ENCODE measurements at places on chromosomes 12 and 14. TPM values are rescaled to one million over a fixed set of nuclear protein-coding genes. Genes with fewer than 3 reads are reported as not detected.

The ACOT6 gene
- not detected for total RNA-seq

The PLXNC1 gene
- 16.5 TPM for total RNA-seq

The TAS2R30 gene
- 23.9 TPM for total RNA-seq

The IL22 gene
- total RNA-seq = not detected

DNA sequence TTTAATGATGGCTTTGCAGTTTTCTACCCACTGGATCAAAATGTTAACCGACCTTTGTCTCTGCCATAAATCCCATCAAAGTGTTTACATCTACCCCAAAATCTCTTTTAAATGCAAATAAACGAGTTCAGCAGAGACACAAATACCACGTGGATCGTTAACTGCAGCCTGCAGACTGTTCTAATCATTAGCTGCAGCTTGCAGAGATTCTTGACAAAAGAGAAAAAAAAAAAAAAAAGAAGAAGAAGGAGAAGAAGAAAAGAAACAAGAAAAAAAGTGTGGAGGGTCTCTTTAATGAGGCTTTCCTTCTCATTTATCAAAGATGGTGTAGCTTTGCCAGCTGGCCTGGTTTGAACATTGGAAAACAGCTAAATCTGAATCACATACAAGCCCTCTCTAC is 275.7 kb downstream of the NEDD1 start:
- no peak for DNase-seq

DNA sequence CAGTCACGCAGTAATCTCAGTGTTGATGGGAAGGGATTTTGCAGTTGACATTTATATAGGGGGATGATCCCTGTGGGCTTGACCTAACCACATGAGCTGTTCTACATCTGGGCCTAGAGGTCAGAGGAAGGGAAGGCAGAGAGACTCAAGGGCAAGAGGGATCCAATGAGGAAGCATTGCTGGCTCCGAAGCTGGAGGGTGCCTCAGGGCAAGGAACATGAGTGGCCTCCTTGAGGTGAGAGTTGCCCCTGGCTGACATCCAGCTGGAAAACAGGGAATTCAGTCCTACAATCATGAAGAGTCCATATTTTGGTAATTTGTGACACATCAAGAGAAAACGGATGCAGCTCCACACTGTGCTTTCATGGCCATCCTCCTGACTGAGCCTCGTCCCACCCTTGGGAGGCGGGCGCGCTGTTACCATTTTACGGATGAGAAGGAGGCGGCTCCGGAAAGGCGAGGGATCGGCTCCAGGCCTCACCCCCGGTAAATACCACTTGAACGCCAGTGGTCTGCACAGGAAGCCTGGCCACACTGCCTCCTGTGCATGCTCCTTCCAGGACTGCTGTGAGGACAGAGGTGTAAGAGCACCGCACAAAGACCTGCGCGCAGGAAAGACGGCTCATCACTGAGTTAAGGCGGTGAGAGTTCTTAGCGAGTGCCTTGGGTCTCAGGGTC is 18.5 kb upstream of the FKBP4 start:
- DNase-seq = no peak

- no peak for DNase-seq
These were observed 69.0 kb downstream of the PRIMA1 start for GRCh38 chr14:93719256-93719655.

DNA sequence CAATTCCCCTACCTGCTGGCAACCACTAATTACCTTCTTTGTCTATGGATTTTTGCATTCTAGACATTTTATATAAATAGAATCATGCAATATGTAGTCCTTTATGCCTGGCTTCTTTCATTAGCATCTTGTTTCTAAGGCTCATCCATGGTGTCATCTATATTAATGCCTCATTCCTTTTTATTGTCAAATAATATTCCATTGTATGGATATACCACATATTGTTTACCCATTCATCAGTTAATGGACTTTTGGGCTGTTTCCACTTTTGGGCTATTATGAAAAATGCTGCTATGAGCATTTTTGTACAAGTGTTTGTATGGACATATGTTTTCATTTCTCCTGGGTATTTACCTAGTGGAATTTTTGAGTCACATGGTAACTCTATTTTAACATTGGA is 18.0 kb downstream of the CYP46A1 start:
- DNase-seq = no peak

DNA sequence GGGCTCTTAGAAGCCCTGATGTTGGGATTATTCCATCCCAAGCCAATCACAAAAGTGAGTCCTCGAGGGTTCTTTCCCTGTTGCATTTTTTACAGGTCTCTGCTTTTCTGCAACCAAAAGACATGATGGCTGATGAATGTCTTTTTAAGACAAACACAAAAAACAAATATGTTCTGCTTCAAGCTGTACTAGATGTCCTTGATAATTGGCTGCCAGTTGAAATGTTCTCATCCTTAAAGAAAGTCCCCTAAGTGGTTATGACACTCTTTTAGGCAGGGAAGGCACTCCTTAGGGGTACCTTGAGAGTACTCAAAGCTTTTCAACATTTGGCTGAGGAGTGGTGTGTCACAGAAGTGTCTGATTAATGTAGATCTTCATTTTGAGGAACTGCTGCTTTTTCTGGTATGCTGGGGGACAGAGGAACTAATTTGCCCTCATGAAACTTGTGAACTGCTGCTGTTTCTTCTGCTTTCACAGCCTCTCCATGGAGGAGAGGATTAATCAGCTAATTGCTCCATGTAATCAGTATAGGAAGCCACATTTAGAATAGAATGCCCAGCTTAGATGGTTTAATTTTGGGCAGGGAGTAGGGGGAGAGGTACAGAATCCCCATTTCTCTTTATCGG is 22.8 kb upstream of the IGF1 start:
- DNase-seq = no peak

- peak; percentile 90 for DNase-seq
These were observed 15.2 kb upstream of the PEBP1 start for GRCh38 chr12:118120579-118121363.

DNA sequence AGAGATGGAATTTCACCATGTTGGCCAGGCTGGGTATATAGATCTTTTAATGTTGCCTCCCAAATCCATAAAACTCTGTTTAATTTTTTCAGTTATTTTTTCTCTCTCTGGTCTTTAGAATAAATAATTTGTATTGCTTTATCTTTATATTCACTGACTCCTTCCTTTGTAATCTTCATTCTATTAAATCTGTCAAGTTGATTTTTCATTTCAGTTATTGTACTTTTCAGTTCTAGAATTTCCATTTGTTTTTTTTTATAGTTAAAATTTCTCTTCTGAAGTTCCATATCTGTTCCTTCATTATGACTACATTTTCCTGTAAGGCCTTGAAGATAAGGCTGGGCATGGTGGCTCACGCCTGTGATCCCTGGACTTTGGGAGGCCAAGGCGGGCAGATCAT is 13.6 kb upstream of the SPPL3 start:
- no peak for DNase-seq

DNA sequence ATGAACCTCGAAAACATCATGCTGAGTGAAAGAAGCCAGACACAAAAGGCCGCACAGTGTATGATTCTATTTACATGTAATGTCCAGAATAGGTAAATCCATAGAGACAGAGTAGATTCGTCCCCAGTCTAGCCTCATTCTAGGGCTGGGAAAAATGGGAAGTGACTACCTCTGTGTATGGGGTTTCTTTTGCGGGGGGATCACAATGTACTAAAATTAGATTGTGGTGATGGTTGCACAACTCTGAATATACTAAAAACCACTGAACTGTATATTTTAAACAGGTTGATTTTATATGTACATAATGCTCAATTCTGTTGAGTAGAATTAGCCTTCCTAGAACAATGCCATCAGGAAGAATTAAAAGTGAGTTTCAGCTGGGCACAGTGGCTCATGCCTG is 6.3 kb upstream of the RILPL2 start:
- DNase-seq = no peak

DNA sequence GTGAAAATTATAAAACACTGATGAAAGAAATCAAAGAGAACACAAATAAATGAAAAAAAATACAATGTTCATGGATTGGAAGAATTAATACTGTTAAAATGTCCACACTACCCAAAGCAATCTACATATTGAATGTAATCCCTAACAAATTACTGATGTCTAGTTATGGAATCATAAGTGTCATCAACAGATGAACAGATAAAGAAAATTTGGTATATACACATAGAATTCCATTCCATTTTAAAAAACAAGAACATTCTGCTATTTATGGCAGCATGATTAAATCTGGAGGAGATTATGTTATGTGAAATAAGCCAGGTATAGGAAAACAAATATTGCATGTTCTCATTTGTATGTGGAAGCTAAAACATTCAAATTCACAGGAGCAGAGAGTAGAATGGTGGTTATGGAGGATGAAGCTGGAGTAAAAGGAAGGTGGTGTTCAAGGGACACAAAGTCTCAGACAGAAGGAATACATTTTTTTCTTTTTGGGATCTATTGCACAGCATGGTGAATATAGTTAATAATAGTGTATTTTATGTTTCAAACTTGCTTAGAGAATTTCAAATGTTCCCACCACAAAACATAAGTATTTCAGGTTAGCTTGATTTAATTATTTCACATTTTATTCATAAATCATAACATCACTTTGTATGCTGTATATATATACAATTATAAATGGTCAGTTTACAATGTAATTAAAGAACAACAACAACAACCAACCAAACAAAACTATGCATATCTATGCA is 28.5 kb downstream of the A2M start:
- no peak for DNase-seq

DNA sequence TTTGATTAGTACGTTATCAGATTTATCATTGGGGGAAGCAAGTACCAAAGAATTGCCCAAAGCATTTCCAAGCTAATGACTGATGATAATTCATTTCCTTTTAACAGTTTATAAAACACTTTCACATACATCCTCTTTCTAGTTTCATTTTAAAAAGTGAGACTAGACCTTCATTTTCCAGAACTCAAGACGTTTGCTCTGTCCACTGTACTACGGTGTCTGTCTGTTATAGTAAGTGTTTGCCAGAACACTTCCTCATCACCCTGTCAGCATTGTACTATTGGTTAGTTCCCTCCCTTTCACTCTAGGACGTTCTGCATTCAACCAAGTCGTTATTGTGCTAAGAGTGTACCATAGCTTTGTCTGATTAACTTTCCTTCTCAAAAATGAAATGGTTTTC is 81.7 kb upstream of the TMEM263 start:
- no peak for DNase-seq

GRCh38 chr14:21039585-21040369 is 2.4 kb upstream of the RNASE7 start:
- DNase-seq = peak; percentile 91

DNA sequence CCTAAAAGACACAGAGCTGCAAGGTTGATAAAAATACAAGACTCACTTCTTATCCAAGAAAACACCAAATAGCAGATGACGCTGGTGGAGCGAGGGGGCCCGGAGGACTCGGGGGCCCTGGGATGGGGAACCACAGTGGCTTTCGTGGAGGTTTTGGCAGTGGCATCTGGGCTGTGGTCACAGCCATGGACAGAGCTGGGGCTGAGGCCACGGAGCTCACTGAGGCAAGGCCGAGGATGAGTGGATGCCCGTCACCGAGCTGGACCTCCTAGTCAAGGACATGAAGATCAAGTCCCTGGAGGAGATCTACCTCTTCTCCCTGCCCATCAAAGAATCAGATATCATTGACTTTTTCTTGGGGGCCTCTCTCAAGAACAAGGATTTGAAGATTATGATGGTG is 117.2 kb downstream of the PTPRO start:
- DNase-seq = no peak

DNA sequence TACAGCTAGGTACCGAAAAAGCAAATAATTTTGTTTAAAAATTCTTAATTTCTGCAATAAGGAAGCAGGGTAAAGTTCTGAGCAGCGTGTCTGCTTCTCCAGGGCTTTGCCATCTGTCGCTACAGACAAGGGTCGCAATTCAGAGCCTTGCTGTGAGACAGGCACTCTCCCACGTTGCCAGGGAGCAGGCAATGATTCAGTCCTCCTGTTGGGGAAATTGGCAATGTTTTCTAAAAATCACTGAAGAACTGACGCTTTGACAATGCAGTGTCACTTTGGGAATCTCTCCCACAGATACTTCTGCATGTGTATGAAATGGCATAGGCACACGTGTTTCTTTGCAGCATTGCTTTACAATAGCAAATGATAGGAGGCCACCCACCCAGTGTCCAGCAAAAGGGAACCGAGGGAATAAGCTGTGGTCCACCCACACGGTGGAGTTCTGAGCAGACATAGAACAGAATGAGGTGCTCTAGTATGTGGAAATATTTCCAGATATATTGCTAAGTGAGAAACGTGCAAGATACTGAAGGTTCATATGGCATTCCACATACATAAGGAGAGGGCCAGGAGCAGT is 16.0 kb upstream of the HIP1R start:
- DNase-seq = peak; percentile 32

DNA sequence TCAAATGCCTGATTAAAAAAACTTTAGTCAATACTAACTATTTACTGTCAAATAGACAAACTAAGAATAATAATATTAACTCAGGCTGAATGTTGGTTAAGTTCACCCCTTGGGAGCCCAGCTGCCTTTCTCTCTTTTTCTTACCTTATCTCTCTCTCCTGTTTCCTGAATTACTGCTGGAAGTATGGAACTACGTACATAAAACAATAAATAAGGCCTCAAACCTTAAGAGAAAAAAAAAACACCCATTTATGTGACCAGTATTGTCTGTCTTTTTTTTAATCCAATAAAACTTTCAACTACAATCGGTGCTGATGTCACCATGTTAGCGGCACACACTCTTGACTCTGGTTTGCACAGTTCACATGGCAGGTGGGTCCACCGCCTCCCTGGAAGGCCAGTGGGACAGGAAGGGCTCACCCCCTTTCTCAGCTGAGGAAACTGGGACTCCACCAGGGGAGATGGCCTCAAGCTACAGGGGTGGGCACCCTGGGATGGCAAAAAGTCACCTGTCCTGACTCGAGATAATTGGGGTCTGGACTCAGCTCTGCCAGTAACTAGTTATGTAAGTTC is 21.3 kb downstream of the BCL11B start:
- DNase-seq = no peak

GRCh38 chr12:76927170-76927784 is 48.5 kb upstream of the CSRP2 start:
- DNase-seq = peak; percentile 28

DNA sequence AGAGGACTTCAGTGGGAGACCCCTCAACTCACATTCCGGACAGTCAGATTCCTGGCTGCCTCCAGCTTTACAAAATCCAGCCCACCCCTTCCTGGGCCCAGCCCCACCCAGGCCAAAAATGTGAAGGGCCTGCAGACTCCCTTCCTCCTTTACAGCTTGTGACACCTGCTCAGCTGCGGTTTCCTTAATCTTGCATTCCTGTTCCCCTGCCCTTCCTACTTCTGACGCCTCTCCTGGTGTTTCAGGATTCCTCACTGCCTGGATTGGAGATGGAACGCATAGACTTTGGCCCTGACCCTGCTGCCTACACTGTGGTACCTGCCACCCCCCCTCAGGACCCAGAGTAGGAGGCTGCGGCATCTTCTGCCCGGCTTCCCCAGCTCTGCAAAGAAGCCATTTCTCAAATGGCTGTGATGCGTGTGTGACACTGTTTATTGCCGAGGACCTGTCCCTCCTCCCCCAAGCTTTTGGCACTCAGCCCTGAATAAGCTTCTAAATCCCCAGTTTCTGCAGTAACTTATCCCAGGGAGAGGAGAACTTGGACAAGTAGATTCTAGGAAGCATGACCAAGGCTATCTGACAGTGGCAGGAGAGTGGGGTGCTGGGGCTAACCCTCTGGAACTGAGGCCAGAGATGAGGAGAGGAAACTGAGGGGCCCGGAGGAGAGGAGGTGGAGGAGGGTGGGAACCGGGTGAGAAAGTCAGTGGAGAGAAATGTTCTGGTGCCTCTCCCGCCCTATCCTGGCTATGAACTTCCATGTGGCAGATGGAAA is 24.9 kb upstream of the BCDIN3D start:
- peak; percentile 63 for DNase-seq
